ENCODE measurements at places on chromosomes 1 and 21. TPM values are rescaled to one million over a fixed set of nuclear protein-coding genes. Genes with fewer than 3 reads are reported as not detected.

Gene FAM72B
- polyA plus RNA-seq, result 2.1 TPM

Gene CAPN9
- polyA plus RNA-seq, result not detected

Gene LCE1A
- not detected for polyA plus RNA-seq

Gene OR14K1
- polyA plus RNA-seq, result not detected

Gene FAM163A
- polyA plus RNA-seq, result not detected

Gene ZYG11B
- polyA plus RNA-seq, result 26.8 TPM

Gene ANXA9
- 0.21 TPM for polyA plus RNA-seq

Gene GNAT2
- polyA plus RNA-seq, result 0.15 TPM

Gene SLFNL1
- 0.10 TPM for polyA plus RNA-seq

Gene DIO1
- not detected for polyA plus RNA-seq

Gene PRRX1
- 154 TPM for polyA plus RNA-seq

Gene FCRL1
- not detected for polyA plus RNA-seq

Gene SYPL2
- polyA plus RNA-seq, result 58.8 TPM

Gene PRDM15
- polyA plus RNA-seq, result 4.5 TPM

Gene SDC3
- polyA plus RNA-seq, result 15.4 TPM

Gene RGS1
- polyA plus RNA-seq, result not detected

Gene MRAP
- polyA plus RNA-seq, result not detected

Gene KDF1
- not detected for polyA plus RNA-seq

Gene C21orf58
- polyA plus RNA-seq, result 2.5 TPM

Gene COL8A2
- 6.8 TPM for polyA plus RNA-seq

Gene CELA3A
- polyA plus RNA-seq, result not detected

Gene NCAM2
- polyA plus RNA-seq, result 0.83 TPM

Gene THEMIS2
- polyA plus RNA-seq, result 2.0 TPM

Gene TNFRSF18
- not detected for polyA plus RNA-seq

Gene SUSD4
- 0.32 TPM for polyA plus RNA-seq

Gene NECTIN4
- polyA plus RNA-seq, result not detected

Gene PLA2G2C
- polyA plus RNA-seq, result not detected

Gene IFNLR1
- polyA plus RNA-seq, result not detected

Gene FCN3
- not detected for polyA plus RNA-seq

Gene RORC
- not detected for polyA plus RNA-seq

Gene OR2AK2
- not detected for polyA plus RNA-seq

Gene OR6N1
- polyA plus RNA-seq, result not detected

Gene TEKT2
- 0.16 TPM for polyA plus RNA-seq

Gene GPBP1L1
- 62.1 TPM for polyA plus RNA-seq

Gene S100A9
- not detected for polyA plus RNA-seq

Gene C1QC
- polyA plus RNA-seq, result not detected

Gene NR1I3
- not detected for polyA plus RNA-seq

Gene B3GALT2
- 1.5 TPM for polyA plus RNA-seq

Gene FCGR3B
- not detected for polyA plus RNA-seq

Data from BJ (cell line).